ENCODE measurements at places on chromosomes 13 and 19.

- no peak for DNase-seq
These were observed 27.0 kb upstream of the TPT1 start for GRCh38 chr13:45368005-45368404.

DNA sequence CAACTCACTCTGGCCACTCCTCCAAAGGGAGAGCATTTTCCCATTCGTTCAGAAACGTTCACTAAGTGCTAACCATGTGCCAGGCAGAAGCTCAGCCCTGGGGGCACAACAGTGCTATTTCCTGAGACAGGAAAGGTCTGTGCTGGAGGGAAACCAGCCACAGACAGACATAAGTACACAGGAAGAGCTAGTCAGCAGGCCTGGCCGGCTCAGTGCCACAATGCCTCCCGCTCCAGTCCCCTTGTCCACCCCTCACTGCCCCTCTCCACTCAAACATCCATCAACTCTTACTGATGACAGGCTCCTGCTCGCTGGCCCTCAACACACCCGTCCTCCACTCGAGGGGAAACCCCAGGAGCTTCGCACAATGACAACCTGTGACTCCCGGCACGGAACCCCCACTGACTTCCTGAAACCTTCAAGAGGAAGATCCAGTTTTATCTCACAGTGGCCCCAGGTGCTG is 11.3 kb upstream of the PLA2G4C start:
- DNase-seq = no peak

DNA sequence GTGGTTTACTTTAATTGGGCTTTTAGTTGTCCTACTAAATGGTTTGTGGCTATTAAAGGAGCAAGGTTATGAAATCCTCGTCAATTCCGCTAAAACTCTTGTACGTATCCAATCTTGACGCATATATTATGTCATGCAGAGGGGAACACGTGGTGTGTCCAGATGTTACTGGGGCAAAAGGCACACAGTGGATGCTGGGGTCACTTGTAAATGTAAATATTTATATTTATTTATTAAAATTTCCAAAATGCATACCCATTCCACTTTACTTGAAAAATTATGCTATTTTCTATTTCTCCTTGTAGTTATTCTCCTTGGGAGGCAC is 36.7 kb upstream of the SLC46A3 start:
- no peak for DNase-seq

GRCh38 chr19:49701271-49701786 is 10.4 kb downstream of the CPT1C start:
- DNase-seq = no peak

- DNase-seq = no peak
These were observed 102.1 kb downstream of the IRS2 start for GRCh38 chr13:109684084-109684823.

DNA sequence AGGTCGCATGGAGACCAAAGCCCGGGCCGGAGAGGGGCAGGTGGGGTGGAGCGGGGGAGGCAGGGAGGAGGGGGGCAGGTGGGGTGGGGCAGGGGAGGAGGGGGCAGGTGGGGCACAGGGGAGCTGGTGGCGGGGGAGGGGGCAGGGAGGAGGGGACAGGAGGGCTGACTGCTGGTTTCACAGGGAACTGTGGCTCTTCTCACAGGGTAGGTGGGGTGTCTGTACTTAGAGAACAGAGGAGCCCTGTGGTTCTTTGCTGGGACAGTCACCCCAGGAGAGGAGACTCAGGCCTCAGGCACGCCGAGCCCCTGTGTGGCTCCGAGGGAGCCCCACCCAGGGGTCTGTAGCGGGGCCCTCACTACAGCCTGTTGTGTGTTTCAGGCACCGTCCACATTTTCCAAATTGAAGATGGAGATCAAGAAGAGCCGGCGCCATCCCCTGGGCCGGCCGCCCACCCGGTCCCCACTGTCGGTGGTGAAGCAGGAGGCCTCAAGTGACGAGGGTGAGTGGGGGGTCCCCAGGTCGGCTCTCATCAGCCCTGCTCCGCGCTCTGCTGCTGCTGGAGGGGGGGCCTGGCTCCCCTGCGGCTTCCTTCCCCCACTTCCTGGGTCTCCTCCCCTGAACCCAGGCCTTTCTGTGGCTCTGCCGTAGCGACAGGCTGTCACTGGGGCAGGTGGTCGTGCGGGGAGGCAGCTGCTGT is 162.7 kb downstream of the KDM4B start:
- DNase-seq = no peak

DNA sequence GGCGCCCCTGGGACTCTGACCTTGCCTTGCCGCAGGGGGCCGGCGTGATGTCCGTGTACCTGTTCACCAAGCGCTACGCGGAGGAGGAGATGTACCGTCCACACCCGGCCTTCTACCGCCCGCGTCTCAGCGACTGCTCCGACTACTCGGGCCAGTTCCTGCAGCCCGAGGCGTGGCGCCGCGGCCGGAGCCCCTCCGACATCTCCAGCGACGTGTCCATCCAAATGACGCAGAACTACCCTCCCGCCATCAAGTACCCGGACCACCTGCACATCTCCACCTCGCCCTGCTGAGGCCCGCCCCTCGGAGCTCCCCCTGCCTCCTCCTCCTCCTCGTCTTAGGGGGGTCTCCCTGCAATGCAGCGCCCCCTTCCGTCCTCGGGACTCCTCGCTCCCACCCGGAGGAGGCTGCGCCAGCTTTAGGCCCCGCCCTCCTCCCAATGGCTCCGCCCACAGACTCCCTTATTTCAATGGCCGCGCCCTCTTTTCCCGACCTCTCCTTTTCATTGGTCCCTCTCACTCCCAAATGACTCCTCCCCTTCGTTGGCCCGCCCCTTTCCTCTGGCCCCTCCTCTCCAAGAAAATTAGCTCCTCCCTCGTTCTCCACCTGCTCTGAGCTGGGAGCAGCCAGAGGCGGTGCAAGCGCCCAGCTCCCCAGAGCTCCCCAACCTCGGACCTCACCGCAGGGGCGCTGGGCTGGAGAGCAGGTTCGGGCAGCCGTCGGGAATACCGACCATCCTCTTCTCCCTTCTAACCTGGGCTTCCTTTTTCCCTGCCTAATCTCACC is 20.5 kb upstream of the CACNG8 start:
- DNase-seq = no peak

DNA sequence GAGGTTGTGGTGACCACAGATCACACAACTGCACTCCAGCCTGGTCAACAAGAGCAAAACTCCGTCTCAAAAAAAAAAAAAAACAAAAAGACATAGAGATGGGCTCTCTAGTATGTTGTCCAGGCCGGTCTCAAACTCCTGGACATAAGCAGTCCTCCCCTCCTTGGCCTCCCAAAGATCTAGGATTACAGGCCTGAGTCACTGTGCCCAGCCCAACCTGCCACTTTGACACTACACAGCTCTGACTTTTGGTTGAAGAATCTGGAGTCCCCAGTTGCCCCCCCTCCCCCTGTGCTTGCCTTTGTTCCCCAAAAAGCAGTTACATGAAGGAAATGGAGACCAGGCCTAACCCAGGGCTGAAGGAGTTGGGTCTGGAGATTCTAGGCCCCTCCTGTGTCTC is 12.9 kb downstream of the CARM1 start:
- no peak for DNase-seq

DNA sequence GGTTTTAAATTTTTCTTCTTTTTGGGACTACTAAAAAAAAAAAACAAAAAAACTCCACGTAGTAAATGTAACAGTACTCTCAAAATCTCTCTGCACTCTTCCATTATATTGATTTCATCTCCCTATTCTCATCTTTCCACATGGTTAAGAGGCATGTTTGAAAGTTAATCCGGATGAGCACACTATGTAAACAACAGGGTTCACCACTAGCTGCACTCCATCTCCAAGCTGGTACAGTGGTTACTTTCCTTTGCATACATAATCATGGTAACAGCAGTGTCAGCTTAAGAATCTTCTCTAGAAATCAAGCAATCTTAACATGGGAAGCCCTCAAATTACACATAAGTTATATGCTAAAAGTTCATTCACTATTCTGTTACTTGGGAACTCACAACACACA is 92.6 kb downstream of the MIPEP start:
- no peak for DNase-seq

DNA sequence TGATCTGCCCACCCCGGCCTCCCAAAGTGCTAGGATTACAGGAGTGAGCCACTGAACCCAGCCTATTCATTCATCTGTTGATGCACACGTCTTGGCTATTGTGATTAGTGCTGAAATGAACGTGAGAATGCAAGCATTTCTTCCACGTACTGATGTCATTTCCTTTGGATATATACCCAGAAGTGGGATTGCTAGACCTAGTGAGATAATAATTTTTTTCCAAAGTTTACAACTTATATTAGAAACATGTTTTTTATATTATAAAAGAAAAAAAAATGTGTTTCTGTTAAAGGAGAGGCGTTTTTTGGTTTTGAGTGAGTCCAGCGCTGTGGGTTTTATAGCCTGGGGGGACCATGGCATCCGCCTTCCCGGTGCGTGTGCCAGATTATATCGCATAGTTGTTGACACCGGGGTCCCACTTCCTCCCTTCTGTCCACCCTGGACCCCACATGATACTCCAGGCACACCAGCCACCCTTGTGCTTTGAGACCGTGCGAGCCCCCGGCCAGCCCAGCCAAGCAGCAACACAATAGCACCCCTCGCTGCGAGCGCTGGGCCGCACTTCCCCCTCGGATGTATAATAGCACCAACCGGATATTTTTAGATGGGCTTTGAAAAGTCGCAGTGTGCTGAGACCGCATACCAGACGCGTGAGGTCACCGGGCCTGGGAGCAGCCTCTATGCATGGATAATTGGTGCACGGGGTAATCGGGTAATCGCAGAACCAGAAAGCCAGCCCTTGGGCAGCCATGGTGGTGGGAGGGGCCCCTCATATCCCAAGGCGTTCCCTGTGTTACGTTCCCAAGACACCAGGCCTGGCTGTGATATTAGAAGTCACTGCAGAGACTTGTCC is 59.6 kb downstream of the MYO9B start:
- DNase-seq = no peak

- DNase-seq = no peak
These were observed 68.7 kb downstream of the ACSBG2 start for GRCh38 chr19:6204212-6204611.

DNA sequence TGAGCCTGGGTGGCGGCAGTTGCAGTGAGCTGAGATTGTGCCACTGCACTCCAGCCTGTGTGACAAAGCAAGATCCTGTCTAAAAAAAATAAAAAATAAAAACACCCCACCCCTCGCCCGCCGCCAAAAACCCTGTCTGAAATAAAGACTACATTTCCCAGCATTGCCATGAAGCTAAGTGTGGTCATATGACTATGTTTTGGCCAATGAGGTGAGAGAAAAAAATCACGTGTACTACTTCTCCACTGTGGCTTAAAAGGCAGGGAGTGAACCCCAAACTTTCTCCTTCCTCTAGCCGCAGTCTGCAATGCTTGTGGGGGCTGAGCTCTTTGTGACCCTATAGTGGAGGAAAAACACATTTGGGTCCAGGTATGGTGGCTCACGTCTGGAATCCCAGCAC is 54.9 kb downstream of the COLGALT1 start:
- no peak for DNase-seq

DNA sequence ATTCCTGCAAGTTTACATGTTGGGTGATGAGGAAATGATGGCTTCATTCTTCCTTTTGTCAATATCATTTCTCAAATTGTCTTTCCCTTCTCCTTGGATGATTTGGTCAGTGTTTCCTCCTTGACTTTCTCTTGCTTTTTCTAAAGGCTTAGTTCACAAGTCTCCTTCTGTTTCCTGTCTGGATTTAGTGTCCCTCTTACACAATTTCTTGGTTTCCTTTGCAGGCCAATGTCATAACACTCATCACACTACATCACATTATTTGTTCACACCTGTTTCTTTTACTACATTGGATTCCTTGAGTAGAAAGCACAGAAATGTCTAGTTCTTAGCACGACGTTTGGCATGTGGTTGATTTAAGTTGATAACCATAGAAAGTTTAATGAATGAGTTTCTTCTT is 490.7 kb downstream of the TDRD3 start:
- DNase-seq = no peak

DNA sequence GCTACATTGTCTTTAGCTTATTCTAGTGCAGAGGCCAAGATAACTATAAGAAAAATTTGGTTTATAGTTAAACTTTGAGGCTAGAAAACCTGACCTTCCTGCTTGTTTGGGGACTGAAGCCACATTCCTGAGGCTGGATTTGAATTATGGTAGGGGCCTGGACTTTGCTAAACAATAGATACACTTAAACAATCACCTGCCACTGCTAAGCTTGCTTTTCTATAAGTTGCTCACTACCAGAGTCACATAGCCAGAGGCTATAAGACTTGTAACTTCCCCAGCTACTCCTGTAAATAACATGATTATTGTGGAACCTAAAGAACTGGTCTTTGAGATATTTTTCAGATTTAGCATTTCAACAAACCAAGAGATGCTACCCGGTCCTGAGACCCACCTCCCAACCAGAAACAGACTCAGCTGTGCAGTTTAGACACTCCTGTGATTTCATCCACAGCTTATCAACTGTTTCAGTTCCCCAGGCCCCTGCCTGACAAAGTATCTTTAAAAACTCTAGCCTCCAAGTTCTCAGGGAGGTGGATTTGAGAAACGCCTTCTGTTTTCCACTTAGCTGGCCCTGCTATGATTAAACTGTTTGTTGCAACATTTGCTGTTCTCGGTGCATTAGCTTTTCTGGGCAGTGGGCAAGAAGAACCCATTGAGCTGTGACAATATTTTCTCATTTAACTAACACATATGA is 77.7 kb downstream of the MIPEP start:
- DNase-seq = no peak

Data from activated naive CD8-positive, alpha-beta T cell treated with anti-CD3 and anti-CD28 coated beads, Interleukin-2, amount 50 U/mL, for 16 hours (primary cell).